ENCODE measurements at places on chromosomes 2 and 18.

GRCh38 chr2:200456567-200456966, 53.3 kb downstream of the KCTD18 start:
- no peak for DNase-seq

DNA sequence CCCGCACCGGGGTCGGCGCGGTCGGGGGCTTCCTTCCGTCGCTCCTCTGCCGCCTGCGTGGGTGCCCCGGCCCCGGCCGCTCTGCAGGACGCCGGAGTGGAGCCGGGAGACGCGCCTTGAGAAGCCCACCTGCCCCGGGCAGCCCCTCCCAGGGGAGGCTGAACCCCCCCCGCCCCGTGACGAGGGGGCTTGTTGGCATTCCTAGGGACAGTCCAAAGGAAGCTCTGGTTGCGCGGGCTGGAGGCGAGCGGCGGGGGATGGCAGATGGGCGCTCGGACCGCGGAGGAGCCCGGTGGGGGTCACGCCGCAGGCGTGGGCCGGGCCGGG, 133.5 kb upstream of the MGAT5 start:
- no peak for DNase-seq

DNA sequence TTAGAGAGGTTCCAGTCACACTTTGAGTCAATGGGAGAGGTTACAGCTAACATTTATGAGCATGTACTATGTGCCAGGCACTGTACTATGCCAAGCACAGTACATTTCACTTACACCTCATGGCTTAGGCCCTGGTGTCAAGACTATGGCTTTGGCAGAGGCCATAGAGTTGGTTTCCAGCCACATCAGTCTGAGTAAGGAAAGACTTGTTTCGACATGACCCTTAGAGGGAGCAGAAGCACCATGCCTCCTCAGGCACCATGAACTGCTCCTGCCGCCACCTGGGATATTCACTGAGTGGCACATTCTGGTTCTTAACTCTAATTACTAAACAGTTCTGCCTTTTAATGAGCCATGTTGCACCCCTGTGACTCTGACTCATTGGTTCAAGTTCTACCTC, 12.7 kb downstream of the DGUOK start:
- DNase-seq, result no peak

- no peak for DNase-seq
Observed at GRCh38 chr18:78123144-78123909, 856.3 kb upstream of the SALL3 start.

- peak; percentile 32 for DNase-seq
Observed at GRCh38 chr2:6506361-6506794, 359.3 kb downstream of the CMPK2 start.

DNA sequence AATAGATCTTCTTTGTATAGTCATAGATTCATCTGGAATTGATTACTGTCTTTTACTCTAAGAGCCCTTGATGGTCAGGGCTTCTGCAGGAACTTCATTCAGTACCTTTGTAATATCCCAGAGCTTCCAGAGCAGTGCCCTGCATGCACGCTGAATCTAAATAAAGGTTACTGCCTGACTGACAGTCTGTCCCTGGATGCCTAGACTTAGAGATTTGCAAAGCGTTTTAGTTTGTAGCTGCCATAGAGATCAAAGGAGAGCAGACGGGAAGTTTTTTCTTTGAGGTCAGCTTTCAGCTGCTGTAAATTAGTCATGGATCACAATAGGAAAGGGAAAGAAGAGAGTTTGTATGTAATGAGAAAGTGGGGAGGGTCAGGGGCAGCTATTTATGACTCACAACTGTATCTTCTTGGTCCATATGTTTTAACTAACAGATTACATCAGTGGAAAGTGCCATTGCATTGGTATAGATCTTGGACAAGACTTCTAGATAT, 45.2 kb upstream of the NYAP2 start:
- peak; percentile 92 for DNase-seq

GRCh38 chr2:220930271-220931076, 641.6 kb downstream of the EPHA4 start:
- DNase-seq, result no peak

DNA sequence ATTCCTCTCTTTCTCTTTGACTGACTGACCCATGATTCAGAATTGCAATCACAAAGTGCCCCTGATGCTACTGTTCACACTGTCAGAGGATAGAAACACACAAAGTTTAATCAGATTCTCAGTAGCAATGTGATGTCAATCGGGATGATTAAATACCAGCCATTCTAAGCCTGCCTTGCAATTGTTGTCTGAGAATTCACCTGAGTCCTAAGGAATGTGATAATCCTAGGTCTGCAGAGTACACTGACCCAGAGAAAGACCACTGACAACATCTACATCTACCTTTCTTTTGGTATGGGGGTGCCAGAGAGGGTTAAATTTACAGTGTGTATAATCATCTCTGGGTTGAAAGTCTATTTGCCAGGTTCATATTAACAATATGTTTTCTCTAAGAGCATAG, 883.3 kb downstream of the NRXN1 start:
- DNase-seq, result no peak

DNA sequence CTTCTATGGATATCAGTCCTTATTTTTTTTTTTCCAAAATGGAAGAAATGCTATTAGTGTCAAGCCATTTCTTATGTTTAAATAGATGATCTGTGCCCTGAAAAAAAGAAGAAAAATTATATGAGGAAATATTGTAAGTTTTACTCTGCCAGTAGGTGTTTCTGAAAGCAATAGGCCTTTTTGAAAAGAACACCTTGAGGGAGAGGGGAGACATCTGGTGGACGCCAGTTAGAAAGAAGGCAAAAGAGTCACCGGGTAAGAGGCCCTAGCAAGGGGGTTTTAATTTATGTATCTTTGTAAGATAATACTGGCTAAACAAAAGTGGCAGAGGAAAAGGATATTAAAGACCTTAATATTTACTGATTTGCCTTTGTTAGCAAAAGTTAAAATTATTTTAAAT, 56.1 kb downstream of the DYNAP start:
- DNase-seq, result peak; percentile 22

- no peak for DNase-seq
Observed at GRCh38 chr18:21272016-21272579, 30.1 kb downstream of the GREB1L start.

DNA sequence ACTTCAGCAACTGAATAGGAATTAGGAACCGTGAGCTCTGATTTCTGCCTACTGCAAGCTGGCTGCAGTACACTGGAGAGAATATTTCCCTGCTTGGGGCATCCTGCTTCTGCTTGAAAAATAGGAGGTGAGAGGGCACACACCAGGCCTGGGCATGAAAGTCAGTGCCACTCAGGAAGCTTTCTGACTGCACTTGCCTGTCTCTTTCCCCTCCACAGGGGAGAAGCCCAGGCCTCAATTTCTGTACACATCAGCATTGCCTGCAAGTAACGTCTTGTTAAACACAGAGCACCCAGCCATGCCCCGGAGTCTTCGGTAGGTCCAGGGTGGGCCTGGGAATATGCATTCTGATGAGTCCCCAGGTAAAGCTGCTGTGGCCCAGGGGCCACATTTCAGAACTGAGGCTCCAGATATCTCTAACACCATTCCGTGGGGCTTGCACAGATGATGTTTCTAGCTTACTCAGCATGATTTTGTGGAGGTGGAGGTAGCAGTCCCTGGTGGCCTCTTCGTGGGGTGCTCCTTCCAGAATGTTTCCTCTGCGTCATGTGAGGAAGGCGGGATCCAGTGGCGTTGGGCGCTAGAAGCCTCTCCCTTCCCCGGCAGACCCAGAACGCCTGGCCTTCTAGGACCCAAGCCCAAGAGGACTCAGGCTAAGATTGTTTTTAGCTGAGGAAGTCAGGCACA, 114.1 kb downstream of the ZBTB7C start:
- DNase-seq, result no peak

DNA sequence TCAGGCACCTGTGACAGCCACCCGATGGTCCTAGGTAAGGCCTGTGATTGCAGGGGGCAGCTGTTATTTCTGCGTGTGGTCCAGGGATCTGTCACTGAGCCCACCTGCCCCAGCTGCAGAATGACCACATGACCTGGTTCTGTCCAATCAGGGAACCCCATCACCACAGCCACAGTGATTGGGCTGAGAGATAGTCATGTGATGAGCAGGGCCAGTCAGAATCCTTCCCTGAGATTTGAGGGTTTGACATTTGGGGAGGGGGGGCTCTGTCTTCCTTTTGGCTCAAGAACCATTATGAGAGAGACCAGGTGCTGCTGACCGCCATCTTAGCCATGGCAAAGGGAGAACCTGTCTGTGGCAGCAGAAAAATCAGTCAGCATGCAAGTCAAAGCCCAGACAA, 147.2 kb downstream of the SMAD7 start:
- DNase-seq, result no peak

DNA sequence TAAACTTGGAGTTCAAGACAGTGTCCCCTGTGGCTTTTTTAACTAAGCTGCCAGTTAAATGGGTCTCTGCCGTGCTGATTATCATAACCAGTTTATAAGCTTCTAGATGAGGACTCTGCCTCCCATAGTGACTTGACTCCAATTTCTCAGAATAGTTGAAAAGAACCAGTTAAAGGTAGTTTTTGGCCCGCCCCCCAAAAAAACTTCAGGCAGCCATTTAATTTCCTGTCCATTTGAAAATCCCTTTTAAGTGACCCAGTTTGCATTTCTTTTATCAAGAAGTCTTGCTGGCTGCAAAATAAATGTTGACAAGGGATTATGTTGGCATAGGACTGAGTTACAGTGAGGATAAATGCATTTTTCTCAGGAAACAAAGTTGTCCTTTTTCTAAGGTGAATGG, 2.3 kb downstream of the SLC20A1 start:
- no peak for DNase-seq

GRCh38 chr2:226643030-226643945, 156.3 kb downstream of the IRS1 start:
- DNase-seq, result no peak

DNA sequence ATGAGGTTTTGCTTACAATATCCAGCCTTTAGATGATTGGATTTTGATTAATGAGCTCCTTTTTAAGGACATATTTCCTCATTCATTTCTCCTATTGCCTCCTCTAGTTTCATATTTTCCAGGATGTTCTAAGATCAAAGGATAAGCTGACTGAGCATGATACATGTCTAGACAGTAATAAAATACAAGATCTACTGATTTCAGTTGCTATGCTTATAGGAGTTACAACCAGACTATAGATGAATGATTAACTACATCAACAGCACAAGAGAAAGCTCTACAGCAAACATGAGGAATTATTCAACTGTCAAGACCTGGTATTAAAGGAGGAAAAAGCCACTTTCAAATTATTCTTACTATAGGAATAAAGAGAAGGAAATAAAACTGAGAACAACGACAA, 85.0 kb upstream of the LINC00305 start:
- no peak for DNase-seq

- no peak for DNase-seq
Observed at GRCh38 chr18:67969458-67969857, 452.9 kb upstream of the DSEL start.

GRCh38 chr18:48949050-48949605, 1.6 kb downstream of the SMAD7 start:
- DNase-seq, result no peak

GRCh38 chr18:35672897-35673296, 91.4 kb downstream of the GALNT1 start:
- no peak for DNase-seq

- peak; percentile 52 for DNase-seq
Observed at GRCh38 chr2:96856776-96857666, 795 bp downstream of the ANKRD39 start.

DNA sequence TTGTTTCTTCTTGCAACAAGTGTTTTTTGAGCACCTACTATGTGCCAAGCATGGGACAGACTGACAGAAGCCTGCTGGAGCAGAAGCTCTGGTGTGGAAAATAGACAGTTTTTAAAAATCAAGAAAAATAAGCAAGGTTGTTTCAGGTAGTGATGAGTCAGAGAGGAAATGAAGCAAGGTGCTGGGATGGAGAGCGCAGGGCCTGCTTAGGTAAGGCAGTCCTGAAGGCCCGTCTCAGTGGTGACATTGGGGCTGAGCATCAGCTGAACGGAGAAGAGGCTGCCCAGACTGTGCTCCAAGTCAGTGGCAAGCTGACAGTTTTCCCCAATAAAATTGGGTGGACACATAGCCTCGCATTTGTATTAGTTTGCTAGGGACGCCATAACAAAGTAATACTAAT, 263.6 kb downstream of the SS18 start:
- DNase-seq, result peak; percentile 14

DNA sequence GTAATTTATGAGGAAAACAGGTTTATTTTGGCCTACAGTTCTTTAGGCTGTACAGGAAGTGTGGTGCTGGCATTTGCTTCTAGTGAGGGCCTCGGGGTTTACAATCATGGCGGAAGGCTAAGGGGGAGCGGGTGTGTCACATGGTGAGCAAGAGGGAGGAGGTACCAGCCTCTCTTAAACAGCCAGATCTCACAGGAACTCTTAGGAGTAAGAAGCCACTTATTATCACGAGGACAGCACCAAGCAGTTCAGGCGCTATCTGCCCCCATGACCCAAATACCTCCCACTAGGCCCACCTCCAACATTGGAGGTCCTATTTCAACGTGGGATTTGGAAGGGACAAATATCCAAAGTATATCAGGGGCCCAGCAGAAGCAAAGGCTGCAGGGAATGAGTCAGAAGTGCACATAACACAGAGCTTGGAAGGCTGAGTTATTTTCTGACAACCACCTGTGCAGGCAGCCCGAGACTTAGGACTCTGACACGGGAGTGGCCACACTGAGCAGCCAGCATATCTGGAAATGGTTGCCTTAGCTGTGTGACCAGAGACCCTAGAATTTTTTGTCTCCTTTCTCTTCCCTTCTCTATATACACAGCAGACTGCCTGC, 170.9 kb downstream of the PRPF40A start:
- DNase-seq, result no peak

- DNase-seq, result no peak
Observed at GRCh38 chr2:36355890-36356297, 316 bp downstream of the CRIM1 start.

Data from SW480 (cell line).